ENCODE measurements at places on chromosomes 12 and 14. TPM values are rescaled to one million over a fixed set of nuclear protein-coding genes. Genes with fewer than 3 reads are reported as not detected.
A peak's percentile ranks its signal among the peaks of the same experiment; 100 is the strongest.

DNA sequence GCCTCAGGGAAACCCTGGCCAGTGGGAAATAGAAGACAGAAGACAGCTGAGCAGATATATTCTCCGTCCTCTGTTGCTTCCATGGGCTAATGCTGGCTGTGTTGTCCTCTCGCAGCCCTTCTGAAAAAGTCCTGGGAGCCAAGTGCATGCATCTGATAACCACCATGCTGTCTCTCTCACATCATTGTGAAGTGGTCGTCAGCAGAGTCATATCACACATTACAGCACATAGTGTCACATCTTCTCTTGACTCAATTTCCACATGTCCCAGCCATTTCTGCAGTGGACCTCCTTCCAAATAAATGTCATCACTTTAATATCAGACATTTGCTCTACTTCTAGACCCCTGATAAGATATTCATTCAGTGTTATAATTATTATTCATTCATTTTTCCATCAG is 3.8 kb downstream of the TAS2R20 start:
- H3K4me3 ChIP-seq: no peak overlapping the region
- DNase-seq: no peak
- no peaks in the 10 kb centered on the region for H3K27me3 ChIP-seq
- no peak overlapping the region for H3K27ac ChIP-seq
- H3K36me3 ChIP-seq: no peaks in the 10 kb centered on the region

GRCh38 chr12:30047516-30048254 is 263.9 kb upstream of the TMTC1 start:
- no peaks in the 10 kb centered on the region for H3K27me3 ChIP-seq
- no peaks in the 10 kb centered on the region for H3K36me3 ChIP-seq
- DNase-seq: no peak
- no peaks in the 10 kb centered on the region for H3K4me1 ChIP-seq

GRCh38 chr14:73785336-73785833 is 66.2 kb upstream of the PTGR2 start:
- H3K27me3 ChIP-seq: no peaks in the 10 kb centered on the region
- H3K27ac ChIP-seq: peak overlapping the region; percentile 95
- peaks cover 50% of the 10 kb centered on the region for H3K4me1 ChIP-seq
- H3K36me3 ChIP-seq: no peaks in the 10 kb centered on the region
- H3K4me3 ChIP-seq: no peak overlapping the region
- peak; percentile 54 for DNase-seq

DNA sequence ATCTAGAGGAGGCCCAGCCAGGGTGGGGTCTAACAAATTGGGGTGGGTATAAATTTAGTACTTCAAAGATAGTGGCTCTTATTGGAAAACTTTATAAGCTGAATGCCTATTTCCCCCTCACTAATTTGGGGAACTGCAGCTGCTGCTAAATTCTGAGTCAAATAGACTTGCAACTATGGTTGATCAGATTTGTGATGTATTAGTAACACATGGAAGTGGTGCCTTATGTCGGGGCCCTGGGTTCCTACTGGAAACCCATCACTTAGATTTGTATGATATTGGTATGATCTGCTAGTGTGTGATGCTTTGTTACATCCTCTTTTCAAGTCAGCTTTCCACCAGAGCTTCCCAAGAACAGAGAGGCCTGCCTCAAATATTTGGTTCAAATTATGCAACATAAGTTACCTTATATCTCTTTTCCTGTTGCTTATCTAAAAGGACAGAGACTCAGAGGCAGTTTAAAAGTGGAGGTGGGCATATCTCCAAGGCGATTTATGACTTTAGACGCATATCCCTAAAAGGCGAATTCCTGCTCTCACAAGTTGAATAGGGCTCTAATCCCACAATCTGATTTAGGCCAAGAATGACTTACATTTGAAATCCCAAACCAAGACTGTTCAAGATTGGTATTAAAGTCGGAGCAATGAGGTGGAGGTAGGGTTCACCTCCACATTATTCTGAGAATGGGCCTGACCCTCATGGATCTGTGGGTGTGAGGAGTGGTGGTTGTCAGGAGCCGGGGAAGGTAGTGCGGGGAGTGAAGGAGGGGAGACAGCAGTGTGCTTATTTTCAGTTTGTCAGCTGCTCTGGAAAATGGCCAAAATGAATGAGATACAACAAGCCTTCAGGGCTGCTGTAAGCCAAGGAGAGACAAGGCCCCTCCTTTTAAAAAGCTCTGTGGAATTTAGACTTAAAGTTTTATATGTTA is 425.8 kb downstream of the RAD51B start:
- no peaks in the 10 kb centered on the region for H3K36me3 ChIP-seq
- peaks cover 81% of the 10 kb centered on the region for H3K4me1 ChIP-seq
- H3K27me3 ChIP-seq: no peaks in the 10 kb centered on the region
- peak overlapping the region; percentile 83 for H3K27ac ChIP-seq
- no peak for DNase-seq
- H3K4me3 ChIP-seq: no peak overlapping the region

DNA sequence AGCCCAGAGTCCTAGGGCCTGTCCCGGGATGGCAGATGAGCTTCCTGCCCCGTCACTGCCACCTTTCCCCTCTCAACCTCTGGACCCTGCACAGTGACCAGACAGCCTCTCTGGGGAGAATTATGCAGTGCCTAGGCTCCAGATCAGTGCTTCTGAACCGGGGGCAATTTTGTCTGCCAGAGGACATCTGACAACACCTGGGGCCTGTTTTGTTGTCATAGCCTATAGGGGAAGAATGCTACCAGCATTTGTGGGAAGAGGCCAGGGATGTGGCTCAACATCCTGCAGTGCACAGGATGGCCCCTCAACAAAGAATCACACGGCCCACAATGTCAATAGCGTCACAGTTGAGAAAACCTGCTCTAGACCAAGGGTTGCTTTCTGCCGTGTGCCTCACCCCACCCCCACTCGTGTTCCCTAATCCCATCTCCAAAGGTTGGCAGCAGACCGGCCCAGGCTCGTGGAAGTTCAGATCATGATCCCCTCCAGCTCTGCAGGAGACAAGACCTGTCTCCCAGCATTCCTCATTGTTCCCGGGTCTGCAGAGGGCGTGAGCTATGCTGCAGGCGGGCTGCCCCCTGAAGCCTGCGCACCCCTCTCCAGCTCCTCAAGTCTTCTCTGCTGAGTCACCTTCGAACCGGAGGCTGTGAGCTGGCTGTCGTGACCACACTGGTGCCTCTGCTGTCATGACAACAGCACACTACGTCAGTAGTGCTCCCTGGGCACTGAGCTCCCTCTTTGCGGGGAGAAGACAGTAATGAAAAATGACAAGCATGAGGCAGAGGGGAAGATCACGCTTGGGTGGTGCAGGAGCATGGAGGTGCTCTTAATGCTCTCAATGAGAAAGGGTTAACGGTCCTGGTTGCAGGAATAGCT is 2.0 kb upstream of the GAPDH start:
- H3K27ac ChIP-seq: peak overlapping the region; percentile 80
- DNase-seq: peak; percentile 53
- peaks cover 37% of the 10 kb centered on the region for H3K4me1 ChIP-seq
- H3K4me3 ChIP-seq: no peak overlapping the region

GRCh38 chr12:43758247-43758727 is 303 bp downstream of the PUS7L start:
- DNase-seq: peak; percentile 17
- peak overlapping the region; percentile 94 for H3K27ac ChIP-seq
- peak overlapping the region; percentile 53 for H3K4me3 ChIP-seq
- no peaks in the 10 kb centered on the region for H3K36me3 ChIP-seq
- peaks cover 59% of the 10 kb centered on the region for H3K4me1 ChIP-seq
- no peaks in the 10 kb centered on the region for H3K27me3 ChIP-seq

The ACOT2 gene
- total RNA-seq: 28.0 TPM

The VSX2 gene
- not detected for total RNA-seq

All from body of pancreas (tissue), 4 donors.